CD8-positive, alpha-beta T cell (primary cell): ENCODE measurements at places on chromosomes 3 and 15.

- no peak for DNase-seq
Measured at GRCh38 chr15:59059076-59059597, 45.8 kb upstream of the CCNB2 start.

GRCh38 chr3:53170325-53171063 is 9.5 kb downstream of the PRKCD start:
- no peak for DNase-seq

GRCh38 chr3:196559826-196560225 is 8.5 kb downstream of the WDR53 start:
- DNase-seq = no peak

- no peak for DNase-seq
Measured at GRCh38 chr15:69159805-69160140, 662 bp upstream of the GLCE start.

GRCh38 chr15:38809621-38810020 is 245.0 kb upstream of the RASGRP1 start:
- DNase-seq = no peak
